ENCODE measurements at places on chromosomes 13 and 19.
A peak's percentile ranks its signal among the peaks of the same experiment; 100 is the strongest.

DNA sequence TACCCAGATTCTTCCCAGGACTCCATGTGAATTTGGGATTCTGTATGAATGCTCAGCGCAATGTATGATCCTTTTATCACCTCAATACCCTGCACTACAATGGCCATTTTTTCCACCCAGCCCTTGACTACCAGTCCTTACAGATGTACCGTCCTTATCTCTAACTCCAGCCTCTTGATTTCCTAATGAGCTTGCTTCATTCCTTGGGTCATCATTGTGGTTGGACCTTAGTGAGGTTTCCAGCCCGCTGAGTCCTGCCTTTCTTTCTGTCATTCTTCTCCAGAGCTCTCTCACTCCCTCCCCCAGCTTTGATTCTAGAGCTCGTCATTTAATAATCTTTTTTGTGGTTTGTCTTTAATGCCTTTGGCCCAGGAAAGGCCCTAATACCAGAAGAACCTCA is 438.5 kb downstream of the ZNF536 start:
- H3K27me3 ChIP-seq, result no peaks in the 10 kb centered on the region
- H3K4me3 ChIP-seq, result no peak overlapping the region
- no peak for DNase-seq
- no peak overlapping the region for H3K27ac ChIP-seq
- no peaks in the 10 kb centered on the region for H3K4me1 ChIP-seq
- no peaks in the 10 kb centered on the region for H3K36me3 ChIP-seq

DNA sequence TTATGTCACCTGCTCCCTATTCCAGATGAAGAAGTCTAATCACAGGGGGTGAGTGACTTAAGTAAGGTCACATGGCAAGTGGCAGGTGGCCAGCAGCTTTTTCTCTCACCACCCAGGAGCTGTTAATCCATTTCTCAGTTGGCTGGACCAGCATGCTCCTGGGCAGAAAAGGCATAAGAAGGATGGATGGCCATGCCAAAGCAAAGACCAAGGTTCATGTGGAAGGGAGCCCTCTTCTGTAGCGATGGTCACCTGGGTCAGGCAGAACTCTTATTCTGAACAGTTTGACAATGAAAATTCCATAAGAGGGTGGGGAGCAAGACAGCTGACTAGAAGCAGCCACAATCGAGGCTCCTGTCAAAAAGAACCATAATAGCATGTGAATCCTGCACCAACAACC is 538.1 kb downstream of the SUCLA2 start:
- H3K4me3 ChIP-seq, result no peak overlapping the region
- no peaks in the 10 kb centered on the region for H3K27me3 ChIP-seq
- no peak for DNase-seq

DNA sequence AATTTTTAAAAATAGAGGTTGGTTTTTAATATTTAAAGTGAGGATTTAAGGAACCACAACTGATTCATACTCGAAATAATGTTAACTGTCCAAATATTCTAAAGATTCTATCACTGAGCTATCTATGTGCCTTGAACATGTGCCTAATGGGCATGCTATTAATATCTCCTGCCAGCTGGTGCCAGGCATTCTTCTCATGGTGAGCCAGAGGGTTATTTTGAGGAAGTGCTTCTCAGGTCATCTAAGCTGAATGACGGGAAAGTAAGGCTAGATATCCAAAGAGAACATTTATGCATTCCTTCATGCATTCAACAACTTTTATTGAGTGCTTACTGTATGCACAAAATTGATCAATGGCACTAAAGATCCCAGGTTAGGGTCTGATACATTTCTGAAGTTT is 138.2 kb downstream of the PIBF1 start:
- no peak overlapping the region for H3K4me3 ChIP-seq
- H3K4me1 ChIP-seq, result no peaks in the 10 kb centered on the region
- no peaks in the 10 kb centered on the region for H3K27me3 ChIP-seq
- no peak overlapping the region for H3K27ac ChIP-seq

DNA sequence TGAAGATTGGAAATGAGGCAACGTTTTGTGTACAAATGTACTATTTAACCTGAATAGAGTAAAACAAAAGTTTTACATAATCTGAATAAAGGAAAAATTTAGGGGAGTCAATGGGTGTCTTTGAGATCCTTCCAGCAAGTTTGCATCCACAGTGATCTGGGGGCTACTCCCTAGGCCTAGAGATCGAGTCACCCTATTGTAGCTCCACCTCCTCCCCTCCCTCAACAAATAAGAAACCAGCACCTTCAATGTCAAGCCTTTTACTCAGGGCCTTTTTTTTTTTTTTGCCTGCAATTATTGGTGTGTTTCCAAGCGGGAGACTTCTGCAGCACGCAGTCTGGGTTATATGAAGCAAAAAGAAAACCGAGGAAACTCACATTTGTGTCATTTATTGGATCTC is 16.3 kb upstream of the RAP2A start:
- no peaks in the 10 kb centered on the region for H3K36me3 ChIP-seq
- no peaks in the 10 kb centered on the region for H3K4me1 ChIP-seq
- DNase-seq, result no peak
- H3K4me3 ChIP-seq, result no peak overlapping the region
- no peaks in the 10 kb centered on the region for H3K27me3 ChIP-seq
- H3K27ac ChIP-seq, result no peak overlapping the region

DNA sequence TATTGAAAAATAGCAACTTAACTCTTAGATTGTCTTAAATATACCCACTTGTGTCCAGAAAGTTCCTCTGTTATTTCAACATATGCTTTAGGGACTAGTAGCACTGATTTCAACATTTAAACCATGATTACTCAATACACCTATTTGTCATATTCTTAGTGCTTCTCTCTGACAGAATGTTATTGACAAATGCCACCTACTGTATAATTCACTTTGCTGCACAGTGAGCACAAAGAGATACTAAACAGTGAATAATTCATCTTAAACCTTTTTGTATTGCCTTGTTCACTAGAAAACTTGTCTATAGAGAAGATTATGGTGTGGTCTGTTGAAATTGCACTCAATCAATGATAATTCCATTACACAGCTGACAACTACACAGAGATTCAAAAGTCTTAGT is 692.6 kb downstream of the PCDH17 start:
- DNase-seq, result no peak
- H3K27ac ChIP-seq, result no peak overlapping the region
- no peaks in the 10 kb centered on the region for H3K36me3 ChIP-seq
- H3K27me3 ChIP-seq, result no peaks in the 10 kb centered on the region
- no peaks in the 10 kb centered on the region for H3K4me1 ChIP-seq

- no peak overlapping the region for H3K27ac ChIP-seq
- no peaks in the 10 kb centered on the region for H3K4me1 ChIP-seq
- no peaks in the 10 kb centered on the region for H3K36me3 ChIP-seq
- no peak overlapping the region for H3K4me3 ChIP-seq
- DNase-seq, result no peak
Observed at GRCh38 chr19:18666317-18666716, 17.2 kb upstream of the CRTC1 start.

DNA sequence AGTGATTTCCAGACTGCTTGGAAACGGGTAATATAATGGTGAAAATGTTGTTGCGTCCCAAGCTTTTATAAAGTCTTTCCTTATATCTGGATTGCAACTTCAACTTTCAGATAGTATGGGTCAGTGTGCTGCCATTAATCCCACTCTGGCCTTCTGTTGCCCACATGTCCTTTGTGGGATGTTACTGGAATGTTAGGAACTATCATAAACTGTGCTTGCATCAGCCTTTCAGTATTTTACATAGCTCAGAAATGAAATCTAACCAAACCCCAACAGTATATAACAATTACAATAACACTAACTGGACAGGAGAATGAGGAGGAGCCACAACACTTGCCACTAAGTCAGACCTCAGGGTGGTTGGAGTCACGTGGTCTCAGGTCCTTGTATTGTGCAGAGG is 78.9 kb downstream of the LNX2 start:
- H3K27me3 ChIP-seq, result no peaks in the 10 kb centered on the region
- H3K27ac ChIP-seq, result no peak overlapping the region
- H3K4me3 ChIP-seq, result no peak overlapping the region
- no peaks in the 10 kb centered on the region for H3K4me1 ChIP-seq
- DNase-seq, result no peak
- H3K36me3 ChIP-seq, result no peaks in the 10 kb centered on the region

DNA sequence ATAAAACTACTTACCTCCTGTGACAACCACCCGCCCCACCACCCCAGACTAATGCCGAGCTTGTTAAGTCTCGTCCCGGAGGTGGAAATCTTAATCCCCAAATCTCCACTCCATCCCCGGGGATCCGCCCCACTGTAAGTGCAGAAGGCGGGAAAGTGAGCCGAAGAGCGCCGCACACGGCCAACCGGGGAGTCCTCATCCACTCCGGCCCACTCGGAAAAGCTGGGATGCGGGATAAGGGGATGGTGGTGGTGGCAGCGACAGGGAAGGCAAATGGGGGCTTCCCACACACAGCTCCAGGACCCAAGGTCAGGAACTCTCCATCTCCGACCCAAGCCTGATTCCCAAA is 621 bp downstream of the FBL start:
- peak overlapping the region; percentile 74 for H3K4me3 ChIP-seq
- H3K27me3 ChIP-seq, result no peaks in the 10 kb centered on the region

GRCh38 chr13:62061751-62062150 is 646.1 kb upstream of the PCDH20 start:
- no peak overlapping the region for H3K4me3 ChIP-seq
- H3K27me3 ChIP-seq, result no peaks in the 10 kb centered on the region

DNA sequence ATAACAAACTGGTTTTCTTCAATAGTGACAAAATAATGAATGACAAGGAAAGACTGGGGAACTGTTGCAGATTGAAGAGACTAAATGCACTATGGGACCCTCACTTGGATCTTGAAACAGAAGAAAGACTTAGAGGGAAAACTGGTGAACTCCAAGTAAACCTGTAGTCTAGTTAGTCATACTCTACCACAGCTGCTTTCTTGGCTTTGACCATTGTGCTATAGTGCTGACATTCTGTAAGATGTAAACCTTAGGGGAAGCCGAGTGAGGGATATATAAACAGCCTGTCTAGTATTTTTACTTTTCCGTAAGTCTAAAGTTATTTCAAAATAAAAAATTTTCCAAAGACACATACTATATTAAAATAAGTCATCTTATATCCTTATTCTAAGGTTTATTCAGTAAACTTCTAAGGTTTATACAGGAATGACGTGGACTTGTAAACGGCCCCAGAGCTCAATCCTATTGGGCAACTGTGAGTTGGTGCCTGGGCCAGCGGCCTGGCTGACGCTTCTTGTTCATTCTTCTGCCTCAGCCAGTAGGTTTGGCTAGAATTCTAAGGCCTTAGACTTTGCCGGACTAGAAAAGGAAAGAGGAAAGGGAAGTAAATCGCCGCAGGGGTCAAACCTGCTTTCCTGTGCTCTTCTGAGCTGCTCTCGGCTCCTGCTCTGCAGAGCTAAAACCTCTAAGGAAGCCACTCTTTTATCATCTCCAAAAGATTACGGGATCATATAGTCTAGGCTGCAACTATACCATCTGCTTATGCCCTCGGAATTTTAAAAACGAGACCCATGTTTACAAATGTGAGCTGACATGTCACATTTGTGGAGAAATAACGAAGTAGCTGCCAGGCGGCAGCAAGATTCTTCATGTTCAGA is 33.6 kb upstream of the UBE2L5 start:
- H3K36me3 ChIP-seq, result no peaks in the 10 kb centered on the region
- no peak for DNase-seq
- H3K27me3 ChIP-seq, result no peaks in the 10 kb centered on the region
- H3K4me3 ChIP-seq, result no peak overlapping the region
- H3K27ac ChIP-seq, result no peak overlapping the region

DNA sequence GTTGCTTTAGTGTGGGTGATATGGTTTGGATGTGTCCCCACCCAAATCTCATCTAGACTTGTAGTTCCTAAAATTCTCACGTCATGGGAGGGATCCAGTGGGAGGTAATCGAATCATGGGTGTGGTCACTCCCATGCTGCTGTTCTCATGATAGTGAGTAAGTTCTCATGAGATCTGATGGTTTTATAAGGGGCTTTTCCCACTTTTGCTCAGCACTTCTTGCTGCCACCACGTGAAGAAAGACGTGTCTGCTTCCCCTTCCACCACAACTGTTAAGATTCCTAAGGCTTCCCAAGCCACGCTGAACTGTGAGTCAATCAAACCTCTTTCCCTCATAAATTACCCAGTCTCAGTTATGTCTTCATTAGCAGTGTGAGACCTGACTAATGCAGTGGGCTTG is 26.0 kb downstream of the OR10H4 start:
- H3K4me1 ChIP-seq, result no peaks in the 10 kb centered on the region
- no peak for DNase-seq
- H3K36me3 ChIP-seq, result no peaks in the 10 kb centered on the region
- H3K27me3 ChIP-seq, result no peaks in the 10 kb centered on the region
- no peak overlapping the region for H3K27ac ChIP-seq
- no peak overlapping the region for H3K4me3 ChIP-seq

DNA sequence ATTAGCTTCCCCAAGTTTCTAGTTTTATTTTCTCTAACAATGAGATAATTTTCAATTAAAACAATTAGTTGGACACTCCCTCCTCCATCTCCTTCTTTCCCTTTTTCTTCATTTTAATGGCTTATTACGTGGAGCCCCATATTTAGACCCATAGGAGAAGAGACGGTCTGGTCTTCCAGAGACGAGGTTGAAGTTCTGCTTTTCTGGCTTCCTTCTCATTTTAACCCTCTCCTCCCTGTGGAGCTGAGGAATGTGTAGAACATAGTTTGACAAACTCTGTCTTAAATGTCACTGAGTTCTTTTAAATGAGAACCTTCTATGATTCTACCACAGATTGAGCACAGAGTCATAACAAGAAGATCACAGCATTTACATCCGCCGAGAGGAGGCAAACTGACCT is 86.8 kb downstream of the EDNRB start:
- H3K36me3 ChIP-seq, result no peaks in the 10 kb centered on the region
- no peaks in the 10 kb centered on the region for H3K4me1 ChIP-seq
- DNase-seq, result no peak
- H3K4me3 ChIP-seq, result no peak overlapping the region

- H3K27me3 ChIP-seq, result no peaks in the 10 kb centered on the region
- H3K27ac ChIP-seq, result no peak overlapping the region
- H3K4me3 ChIP-seq, result no peak overlapping the region
- no peaks in the 10 kb centered on the region for H3K36me3 ChIP-seq
- DNase-seq, result no peak
Observed at GRCh38 chr13:99083981-99084380, 106.1 kb upstream of the DOCK9 start.

GRCh38 chr13:39893808-39894207 is 238.3 kb downstream of the COG6 start:
- H3K4me3 ChIP-seq, result no peak overlapping the region
- DNase-seq, result no peak
- H3K27me3 ChIP-seq, result no peaks in the 10 kb centered on the region

- no peaks in the 10 kb centered on the region for H3K36me3 ChIP-seq
- H3K27me3 ChIP-seq, result no peaks in the 10 kb centered on the region
- H3K4me3 ChIP-seq, result no peak overlapping the region
- H3K27ac ChIP-seq, result no peak overlapping the region
- H3K4me1 ChIP-seq, result no peaks in the 10 kb centered on the region
- DNase-seq, result peak; percentile 47
Observed at GRCh38 chr19:1658150-1659083, 6.0 kb upstream of the TCF3 start.
